Stimulated activated naive CD4-positive, alpha-beta T cell (primary cell): ENCODE measurements at places on chromosomes 2 and 18.

DNA sequence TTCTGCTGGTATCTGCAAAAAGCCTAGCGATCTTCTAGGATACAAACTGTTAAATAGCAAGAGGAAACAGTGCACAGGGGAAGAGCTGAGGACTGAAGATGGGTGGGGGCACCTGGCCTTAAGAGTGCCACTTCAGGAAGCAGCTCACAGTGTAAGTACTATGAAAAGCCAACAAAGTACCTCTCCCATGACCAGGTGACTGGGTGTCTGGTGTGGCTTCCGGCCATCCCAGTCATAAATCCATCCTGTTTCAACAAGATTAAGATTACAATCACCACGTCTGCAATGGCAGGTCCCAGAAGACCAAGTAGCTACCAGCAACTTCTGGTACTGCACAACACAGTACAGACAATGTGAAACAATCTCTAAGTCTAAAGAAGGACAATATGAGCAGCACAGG is 15.9 kb downstream of the ERFE start:
- DNase-seq, result no peak

- no peak for DNase-seq
Measured at GRCh38 chr18:76691800-76692199, 130.6 kb upstream of the ZNF236 start.

GRCh38 chr18:8044004-8044403 is 476.9 kb downstream of the PTPRM start:
- no peak for DNase-seq

DNA sequence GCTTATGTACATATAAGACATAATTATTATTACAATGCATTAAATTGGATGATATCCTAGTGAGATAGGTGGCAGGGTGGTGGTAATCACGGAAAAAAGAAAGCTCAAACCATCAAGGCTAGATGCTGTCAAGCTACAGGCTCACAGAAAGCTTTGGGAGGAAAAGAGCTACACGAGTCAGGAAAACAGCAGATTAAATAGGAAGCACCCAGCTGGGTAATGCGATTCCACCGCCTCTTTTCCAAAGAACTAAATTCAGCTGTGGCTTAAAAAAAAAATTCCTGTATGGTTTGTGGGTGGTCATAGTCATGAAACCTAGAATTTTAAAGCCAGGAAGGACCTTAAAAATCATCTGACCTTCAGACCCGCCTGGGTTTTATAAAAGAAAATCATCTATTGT is 23.7 kb upstream of the PTPN4 start:
- DNase-seq, result no peak

DNA sequence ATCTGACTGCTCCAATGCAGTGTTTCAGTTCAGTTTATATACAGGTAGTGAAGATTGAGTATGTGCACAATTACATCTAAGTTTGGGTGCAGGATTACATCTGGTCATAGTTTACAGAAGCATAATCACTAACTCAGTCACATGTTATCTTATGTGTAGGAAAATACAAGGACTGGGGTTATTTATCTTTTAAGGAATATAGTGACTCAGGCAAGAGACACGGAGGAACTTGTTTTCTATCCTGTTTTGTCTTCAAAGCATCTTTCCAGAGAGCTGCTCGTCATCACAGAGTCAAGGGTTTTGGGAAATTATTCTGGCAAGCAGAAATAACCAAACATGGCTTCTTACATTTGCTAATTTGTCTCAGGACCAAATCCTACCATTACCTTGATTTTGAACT is 1371.5 kb upstream of the TMEFF2 start:
- DNase-seq, result no peak

- DNase-seq, result no peak
Measured at GRCh38 chr2:7612969-7613368, 695.8 kb downstream of the RNF144A start.

DNA sequence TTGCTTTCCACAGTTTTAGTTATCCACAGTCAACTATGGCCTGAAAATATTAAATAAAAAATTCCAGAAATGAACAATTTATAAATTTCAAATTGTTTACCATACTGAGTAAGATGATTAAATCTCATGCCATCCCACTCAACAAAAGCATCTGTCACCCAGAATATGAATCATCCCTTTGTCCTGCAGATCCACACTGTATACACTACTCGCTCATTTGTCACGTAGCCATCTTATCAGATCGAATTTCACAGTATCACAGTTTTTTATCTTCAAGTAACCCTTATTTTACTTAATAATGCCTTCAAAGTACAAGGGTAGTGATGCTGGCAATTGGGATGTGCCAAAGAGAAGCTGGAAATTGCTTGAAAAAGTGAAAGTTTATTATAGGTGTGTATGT is 291.8 kb upstream of the LRATD1 start:
- DNase-seq, result no peak

- no peak for DNase-seq
Measured at GRCh38 chr2:33111002-33111446, 164.3 kb downstream of the LTBP1 start.

GRCh38 chr18:30177056-30177455 is 865.5 kb downstream of the DSC3 start:
- DNase-seq, result no peak

DNA sequence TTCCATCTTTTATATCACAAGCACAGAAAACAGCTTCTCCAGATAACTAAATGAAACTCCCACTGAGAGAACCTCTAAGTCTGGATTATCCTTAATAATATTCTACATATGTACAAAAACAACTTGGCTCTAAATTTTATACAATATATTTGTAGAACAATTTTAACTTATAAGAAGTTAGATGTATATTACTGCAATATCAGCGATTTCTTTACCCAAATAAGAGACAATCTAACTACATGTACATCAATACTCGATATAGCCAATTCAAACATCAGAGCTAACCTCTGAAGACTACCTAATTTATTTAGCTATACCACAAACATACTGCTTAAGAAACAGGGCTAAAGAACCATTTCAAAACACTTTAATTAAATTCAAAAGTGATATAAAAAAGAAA is 148.6 kb downstream of the ROCK1 start:
- no peak for DNase-seq

GRCh38 chr2:37698931-37699481 is 27.6 kb upstream of the CDC42EP3 start:
- no peak for DNase-seq

GRCh38 chr2:85780316-85781012 is 26.7 kb downstream of the ATOH8 start:
- DNase-seq, result no peak

DNA sequence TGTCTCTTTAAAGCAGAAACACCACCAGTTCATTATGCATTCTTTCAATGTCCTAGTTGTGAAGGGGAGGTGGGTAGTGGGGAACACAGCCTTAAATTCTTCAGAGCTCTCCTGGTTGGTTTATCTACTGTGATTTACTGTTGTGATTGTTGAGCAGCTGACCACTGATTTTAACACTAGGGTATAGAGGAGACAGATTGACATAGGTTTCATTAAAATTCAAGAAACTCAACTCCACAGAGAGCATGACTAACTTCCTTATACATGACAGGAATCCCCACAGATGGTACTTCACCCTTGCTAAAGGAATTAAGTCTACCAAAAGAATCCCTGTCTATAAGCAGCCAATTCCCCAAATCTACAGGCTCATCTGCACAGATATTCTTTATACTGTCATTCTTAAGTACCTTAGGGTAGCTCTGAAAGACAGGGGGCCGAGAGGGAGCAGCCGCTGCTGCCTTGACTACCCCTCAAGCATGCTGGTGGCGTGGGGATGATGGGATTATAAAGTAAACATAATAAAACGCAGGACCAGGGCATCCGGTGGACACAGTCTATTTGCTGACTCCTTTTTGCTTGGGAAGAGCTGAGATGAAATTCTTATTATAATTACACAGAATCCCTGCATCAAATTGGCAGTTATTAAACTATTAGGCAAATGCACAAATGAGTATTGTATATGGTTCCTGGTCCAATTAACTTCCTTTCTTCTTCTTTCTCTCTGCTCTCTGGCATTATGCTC is 1377.6 kb upstream of the PIK3C3 start:
- no peak for DNase-seq

DNA sequence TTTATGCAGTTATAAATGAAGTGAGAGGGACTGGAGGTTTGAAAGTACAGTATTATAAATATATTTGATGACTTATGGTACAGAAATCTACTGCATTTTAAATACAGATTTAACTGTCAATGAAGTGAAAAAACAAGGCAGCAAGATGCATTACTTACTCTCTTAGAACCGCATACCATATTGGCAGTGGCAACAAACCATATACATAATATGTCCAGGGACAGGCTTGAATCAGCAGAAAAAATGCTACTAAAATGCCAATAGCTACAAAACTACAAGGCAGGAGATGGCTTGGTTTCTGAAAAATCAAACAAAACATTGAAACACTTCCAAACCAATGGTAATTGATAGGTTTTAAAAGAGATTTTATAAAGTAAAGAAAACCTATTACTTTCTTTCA is 77.2 kb downstream of the PIGN start:
- DNase-seq, result no peak

- no peak for DNase-seq
Measured at GRCh38 chr18:49834258-49834657, 20.9 kb upstream of the ACAA2 start.

- DNase-seq, result no peak
Measured at GRCh38 chr2:172927641-172928357, 147.8 kb upstream of the MAP3K20 start.

DNA sequence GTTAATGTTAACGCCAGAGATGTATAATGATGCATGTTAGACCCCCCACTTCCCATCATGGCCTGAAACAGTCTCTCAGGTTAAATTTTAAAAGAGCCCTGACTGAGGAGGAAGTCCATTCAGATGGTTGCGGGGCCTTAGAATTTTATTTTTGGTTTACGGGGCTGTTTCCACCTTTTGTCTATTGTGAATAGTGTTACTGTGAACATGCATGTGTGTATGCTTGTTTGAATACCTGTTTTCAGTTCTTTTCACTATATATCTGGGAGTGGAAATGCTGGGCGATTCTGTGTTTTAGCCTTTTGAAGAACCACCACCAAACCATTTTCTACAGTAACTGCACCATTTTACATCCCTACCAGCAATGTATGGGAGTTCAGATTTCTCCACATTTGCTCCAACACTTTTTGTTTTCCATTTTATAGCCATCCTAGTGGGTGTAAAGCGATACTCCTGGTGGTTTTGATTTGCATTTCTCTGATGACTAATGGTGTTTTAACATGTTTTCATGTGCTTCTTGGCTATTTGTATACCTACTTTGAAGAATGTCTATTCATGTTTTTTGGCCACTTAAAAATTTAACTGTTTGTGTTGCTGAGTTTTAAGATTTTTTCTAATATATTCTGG is 133.0 kb downstream of the MYO3B start:
- DNase-seq, result no peak

GRCh38 chr2:236884569-236885175 is 201.0 kb upstream of the COPS8 start:
- no peak for DNase-seq

DNA sequence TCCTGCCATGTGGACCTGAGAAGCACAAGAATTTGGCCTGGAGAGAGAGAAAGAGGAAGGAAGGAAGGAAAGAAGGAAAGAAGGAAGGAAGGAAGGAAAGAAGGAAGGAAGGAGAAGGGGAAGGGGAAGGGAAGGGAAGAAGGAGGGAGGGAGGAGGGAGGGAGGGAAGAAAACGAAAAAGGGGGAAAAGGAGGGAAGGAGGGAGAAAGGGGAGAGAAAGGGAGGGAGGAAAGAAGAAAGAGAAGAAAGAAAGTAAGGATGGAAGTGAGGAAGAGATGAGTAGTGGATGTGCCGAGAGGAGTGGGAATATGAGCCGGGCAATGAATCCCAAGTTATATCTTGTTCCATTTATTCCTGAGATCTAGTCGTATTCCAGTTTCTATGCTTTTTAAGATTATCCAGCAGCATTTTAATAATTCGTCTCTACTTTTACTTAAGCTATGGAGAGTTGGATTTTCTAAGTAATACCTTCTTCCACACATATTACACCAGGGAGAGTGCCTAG is 247.8 kb downstream of the TDRD15 start:
- DNase-seq, result no peak

DNA sequence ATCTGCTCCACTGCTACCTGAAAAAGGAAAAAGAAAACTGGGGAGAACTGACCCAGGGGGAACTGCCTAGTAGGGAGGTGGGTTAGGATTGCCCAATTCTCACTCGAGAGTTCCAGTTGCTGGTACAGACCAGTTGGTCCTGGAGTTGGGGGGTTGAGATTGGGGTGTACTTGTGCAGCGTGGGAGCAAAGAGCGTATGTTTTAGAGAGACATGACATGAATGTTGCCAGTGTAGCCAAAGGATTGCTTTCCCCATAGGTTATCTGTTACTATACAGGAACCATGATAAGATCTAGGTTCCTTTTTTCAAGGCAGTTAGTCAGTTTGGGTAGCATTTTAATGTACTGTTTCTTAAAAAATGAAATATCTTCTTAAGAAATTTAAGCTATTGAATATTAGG is 68.6 kb downstream of the APLF start:
- no peak for DNase-seq

GRCh38 chr2:30421026-30421603 is 25.9 kb upstream of the LCLAT1 start:
- DNase-seq, result no peak

DNA sequence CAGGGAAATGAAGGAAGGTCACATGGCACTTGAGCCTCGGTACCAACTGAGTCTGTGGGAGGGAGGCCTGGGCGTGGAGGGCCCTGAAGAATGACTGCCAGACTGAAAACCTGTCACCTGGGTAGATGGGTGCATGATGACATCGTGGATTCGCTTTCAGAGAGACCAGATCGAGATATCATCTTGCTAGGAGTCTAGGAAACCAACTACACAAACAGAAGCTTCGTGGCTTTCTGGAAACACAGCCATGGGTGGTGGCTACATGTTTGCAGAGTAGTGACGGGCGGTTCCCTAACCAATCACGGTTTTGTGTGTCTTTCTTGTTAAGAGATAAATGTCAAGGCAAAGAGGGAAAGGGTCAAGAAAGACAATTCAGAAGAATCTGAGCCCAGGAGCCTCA is 155.0 kb downstream of the EIPR1 start:
- peak; percentile 15 for DNase-seq

GRCh38 chr2:181106789-181107627 is 126.6 kb downstream of the UBE2E3 start:
- DNase-seq, result no peak

DNA sequence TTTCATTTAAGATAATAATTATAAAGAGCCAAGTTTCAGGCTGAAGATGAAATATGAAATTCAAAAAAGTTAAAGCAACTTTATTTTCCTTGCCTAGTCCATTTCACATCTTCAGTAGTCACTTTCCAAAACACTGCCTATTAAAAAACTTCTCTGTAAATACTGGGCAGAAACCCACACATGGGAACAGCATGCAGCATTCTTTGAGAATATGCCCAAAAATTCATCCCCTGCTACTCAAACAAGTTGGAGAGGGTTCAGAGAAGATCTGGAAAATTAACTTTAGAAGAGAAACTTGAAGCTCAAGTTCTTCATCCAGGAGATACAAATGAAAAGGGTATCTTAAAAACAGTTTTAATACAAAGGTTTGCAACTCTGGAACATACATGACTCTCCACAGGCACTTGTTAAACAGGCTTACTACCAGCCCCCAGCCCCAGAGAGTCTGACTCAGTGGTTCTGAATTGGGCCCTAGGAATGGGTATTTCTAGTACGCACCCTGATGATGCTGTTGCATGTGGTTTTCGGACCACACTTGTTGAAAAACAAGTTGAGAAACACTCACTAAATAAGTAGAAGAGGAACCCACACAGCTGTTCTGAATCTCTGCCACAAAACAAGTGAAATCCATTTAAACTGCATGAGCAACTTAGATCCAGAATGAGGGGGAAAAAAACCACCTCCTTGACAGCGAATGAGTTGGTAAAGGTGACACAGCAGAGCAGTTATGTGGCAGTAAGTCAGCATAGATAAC is 329.1 kb downstream of the SATB2 start:
- no peak for DNase-seq
